ENCODE measurements at places on chromosomes 13 and 19.

- DNase-seq = no peak
Observed at GRCh38 chr19:4096049-4096892, 27.7 kb downstream of the MAP2K2 start.

- DNase-seq = no peak
Observed at GRCh38 chr19:20478936-20479335, 86.6 kb downstream of the ZNF737 start.

DNA sequence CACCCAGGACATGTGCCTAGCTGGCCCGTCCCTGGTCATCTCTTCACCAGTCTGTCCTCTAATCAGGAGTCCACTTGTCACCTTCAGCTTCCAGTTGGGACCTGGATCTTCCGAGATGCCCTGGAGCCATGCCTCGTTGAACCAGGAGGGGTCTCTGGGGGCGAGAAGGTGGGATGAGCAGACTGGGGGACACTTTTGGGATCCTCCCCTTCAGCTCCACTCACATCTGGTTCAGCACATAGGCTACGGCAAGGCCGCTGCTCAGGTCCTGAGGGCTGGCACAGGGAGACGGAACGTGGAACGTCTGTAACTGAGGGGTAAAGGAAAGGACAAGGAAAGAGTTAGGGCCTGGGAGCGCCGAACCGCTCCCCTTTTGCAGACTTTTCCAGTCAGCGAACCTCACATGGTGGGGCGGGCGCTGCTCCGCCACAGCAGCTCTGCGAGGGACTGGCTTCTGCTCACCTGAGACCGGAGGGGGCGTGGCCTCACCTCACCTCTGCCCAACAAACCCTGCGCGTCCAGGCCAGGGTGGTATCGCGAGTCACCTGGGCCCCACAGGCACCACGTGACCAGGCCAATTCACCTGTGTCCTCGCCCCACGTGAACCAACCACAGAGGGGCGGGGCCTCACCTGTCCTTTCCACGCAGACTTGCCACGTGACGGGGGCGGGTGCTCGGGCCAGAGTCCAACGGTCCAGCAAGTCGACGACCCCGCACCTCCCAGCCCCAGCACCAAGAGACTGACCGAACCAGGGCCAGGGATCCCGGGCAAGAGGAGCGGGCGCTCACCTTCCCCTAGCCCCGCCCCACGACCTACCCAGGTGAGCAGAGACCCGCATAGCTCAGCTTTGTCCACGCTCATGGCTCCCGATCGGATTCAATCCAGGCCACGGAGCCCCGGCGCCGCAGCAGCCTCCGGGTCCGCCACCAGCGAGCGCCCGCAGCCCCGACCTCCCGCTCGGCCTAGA, at the start of gene HOOK2:
Gene HOOK2 (minus strand): TSS at position 965 of the 968 bp plus-strand sequence. CDS start 103 bp downstream, at position 862.
- peak; percentile 16 for DNase-seq

DNA sequence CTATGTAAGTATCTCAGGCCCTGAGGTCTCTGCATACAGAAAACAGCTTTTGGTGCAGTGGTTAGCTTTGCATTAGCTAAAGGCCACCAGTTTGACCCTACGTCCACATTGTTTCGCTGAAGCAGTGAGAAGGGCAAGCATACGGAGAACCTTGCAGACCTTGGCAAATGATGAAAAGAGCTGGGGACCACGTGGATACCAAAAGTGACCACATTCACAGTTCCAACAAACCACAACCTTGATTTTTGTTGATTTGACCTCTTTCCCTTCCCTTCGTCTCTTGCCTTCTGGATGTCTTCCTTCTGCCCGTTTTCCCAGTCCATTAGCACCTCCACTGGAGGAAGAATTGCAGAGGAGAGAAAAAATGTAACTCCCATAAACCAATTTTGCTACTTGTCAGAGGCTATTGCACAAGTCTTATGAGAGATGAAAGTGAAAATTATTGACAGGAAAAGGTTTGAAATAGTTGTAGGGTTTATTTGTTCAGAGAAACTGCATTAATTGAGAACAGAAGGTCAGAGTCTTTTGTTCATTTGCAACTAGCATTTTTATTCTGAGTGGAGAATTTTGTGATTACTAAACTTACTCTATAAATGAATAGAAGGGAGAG, 293.9 kb upstream of the HTR2A start:
- no peak for DNase-seq

GRCh38 chr19:19459707-19460251, 54.3 kb downstream of the GATAD2A start:
- peak; percentile 67 for DNase-seq

GRCh38 chr13:112743451-112744167, 53.8 kb downstream of the ATP11A start:
- DNase-seq = no peak
